Endothelial cell of coronary artery (primary cell): ENCODE measurements at places on chromosomes 5 and 9. TPM values are rescaled to one million over a fixed set of nuclear protein-coding genes. Genes with fewer than 3 reads are reported as not detected.

The NEUROG1 gene
- total RNA-seq = not detected in 2 replicates

The FOXI1 gene
- total RNA-seq = under 0.01 TPM in 1 of 2 replicates, not detected in the other

The WNT8A gene
- not detected in 2 replicates for total RNA-seq

The MED10 gene
- total RNA-seq = 10.5 and 10.7 TPM in 2 replicates

The PGM5 gene
- total RNA-seq = 1.1 TPM in 1 of 2 replicates, not detected in the other

The AK8 gene
- 0.09 TPM in 2 replicates for total RNA-seq

The INSYN2B gene
- total RNA-seq = 5.3 and 10.8 TPM in 2 replicates

The PTGDS gene
- total RNA-seq = 0.56 TPM in 1 of 2 replicates, not detected in the other

The PPP2R2B gene
- total RNA-seq = not detected in 2 replicates

The TMEM215 gene
- not detected in 2 replicates for total RNA-seq

The SRP19 gene
- total RNA-seq = 74.2 and 75.1 TPM in 2 replicates

The FAM114A2 gene
- total RNA-seq = 21.5 and 34.5 TPM in 2 replicates

The DDX31 gene
- total RNA-seq = 11.7 and 13.2 TPM in 2 replicates

The SELENOP gene
- 0.09 and 0.47 TPM in 2 replicates for total RNA-seq

The BSPRY gene
- total RNA-seq = not detected in 2 replicates

The F2RL2 gene
- 1.1 and 1.6 TPM in 2 replicates for total RNA-seq

The PNPLA7 gene
- total RNA-seq = 0.36 and 0.47 TPM in 2 replicates

The GALT gene
- 17.2 and 30.2 TPM in 2 replicates for total RNA-seq

The SYK gene
- total RNA-seq = not detected in 2 replicates

The QRFP gene
- not detected in 2 replicates for total RNA-seq
